ENCODE measurements at places on chromosomes 2 and 18.

DNA sequence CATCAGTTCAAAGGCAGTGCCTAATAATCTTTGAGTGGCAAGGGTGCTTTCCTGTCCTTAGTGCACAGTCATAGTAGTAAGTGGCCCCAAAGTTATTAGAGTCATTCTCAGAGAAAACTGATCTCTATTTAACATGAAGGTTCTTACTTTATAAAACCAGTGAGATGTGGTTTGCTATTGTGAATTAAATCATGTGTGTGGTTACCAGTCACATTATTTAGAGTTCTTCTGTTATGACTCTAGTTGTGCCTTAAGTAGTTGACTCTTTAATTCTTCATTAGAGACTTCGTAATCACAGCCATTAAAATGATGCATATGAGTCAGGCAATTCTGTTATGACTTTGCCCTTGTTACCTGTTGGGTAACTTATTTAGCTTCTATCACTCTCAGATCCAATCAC, 1392.9 kb upstream of the ACVR2A start:
- DNase-seq: no peak

DNA sequence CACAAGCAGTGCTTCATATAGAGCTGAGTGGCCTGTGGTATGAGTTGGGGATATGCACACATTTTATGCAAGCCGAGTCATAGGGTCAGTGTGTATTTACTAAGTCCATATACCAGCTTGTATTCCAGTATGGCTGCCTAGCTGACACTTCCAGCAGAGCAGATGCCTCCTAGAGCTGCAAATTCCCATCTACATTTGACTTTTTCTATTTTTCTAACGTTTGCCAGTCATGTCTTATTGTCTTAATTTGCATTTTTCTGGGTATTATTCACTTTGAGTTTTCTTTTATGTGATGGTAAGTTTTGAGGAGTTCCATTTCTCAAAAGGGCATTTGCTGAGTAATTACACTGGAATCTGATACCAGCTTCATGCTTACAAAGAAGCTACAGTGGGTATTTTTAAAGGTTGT, 334.5 kb upstream of the CDH2 start:
- no peak for DNase-seq

GRCh38 chr2:18110222-18110621, 231.8 kb downstream of the KCNS3 start:
- no peak for DNase-seq

DNA sequence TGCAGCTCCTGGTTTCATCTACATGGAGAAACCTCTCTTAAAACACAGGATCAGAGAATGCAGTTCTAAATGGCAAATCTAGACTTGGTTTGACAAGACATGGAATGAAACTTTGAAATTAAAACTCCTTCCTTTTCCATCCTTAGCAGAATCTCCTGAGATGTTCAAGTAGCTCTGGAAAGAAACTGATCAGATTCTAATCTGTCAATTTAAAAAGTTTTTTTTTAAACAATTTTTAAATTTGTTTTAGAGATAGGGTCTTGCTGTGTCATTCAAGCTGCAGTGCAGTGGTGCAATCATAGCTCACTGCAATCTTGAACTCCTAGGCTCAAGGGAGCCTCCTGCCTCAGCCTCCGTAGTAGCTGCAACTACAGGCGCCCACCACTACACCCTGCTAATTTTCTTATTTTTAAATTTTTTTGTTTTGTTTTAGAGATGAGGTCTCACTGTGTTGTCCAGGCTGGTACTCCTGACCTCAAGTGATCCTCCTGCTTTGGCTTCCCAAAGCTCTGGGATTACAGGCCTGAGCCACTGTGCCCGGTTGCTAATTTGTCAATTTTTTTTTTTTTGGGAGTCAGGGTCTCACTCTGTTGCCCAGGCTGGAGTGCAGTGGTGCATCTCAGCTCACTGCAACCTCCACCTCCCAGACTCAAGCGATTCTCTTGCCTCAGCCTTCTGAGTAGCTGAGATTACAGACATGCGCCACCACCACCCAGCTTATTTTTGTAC, 216.7 kb downstream of the TGIF1 start:
- DNase-seq: no peak

- DNase-seq: no peak
These were observed 37.4 kb upstream of the C1D start for GRCh38 chr2:68100189-68100588.

DNA sequence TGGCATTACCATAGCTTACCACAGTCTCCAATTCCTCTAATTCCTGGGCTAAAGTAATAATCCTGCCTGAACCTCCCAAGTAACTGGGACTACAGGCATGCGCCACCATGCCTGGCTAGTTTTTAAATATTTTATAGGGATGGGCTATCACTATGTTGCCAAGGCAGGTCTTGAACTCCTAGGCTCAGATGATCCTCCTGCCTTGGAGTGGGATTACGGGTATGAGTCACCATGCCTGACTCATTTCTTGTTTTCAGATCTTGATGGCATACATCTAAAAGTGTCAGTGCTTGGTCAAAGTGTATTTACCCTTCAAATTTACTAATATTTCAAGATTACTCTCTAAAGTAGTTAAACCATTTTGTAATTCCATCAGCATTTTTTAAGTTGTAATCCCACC, 9.4 kb upstream of the SOCS6 start:
- no peak for DNase-seq

GRCh38 chr2:152038441-152038958, 60.3 kb downstream of the CACNB4 start:
- DNase-seq: no peak

- no peak for DNase-seq
These were observed 97.9 kb upstream of the NOL4 start for GRCh38 chr18:34322365-34323289.

DNA sequence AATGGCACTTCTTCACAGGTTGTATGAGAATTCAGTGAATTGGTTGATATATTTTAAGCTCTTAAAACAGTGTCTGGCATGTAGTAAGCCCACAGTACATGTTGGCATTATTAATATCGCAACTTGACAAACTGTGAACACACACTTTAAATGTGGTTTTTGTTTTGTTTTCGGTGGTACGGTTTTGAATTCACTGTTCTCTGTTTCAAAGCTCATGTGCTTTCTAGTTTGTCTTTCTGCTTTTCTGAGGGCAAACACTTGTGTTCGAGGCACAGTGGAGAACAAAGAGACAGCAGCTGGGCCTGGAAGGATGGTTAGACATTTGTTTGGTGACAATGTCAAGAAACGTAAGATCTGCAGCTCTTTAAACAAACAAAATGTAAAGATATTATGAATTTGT, 276.5 kb upstream of the MC4R start:
- DNase-seq: no peak

GRCh38 chr2:118250463-118250862, 162.2 kb downstream of the INSIG2 start:
- no peak for DNase-seq

DNA sequence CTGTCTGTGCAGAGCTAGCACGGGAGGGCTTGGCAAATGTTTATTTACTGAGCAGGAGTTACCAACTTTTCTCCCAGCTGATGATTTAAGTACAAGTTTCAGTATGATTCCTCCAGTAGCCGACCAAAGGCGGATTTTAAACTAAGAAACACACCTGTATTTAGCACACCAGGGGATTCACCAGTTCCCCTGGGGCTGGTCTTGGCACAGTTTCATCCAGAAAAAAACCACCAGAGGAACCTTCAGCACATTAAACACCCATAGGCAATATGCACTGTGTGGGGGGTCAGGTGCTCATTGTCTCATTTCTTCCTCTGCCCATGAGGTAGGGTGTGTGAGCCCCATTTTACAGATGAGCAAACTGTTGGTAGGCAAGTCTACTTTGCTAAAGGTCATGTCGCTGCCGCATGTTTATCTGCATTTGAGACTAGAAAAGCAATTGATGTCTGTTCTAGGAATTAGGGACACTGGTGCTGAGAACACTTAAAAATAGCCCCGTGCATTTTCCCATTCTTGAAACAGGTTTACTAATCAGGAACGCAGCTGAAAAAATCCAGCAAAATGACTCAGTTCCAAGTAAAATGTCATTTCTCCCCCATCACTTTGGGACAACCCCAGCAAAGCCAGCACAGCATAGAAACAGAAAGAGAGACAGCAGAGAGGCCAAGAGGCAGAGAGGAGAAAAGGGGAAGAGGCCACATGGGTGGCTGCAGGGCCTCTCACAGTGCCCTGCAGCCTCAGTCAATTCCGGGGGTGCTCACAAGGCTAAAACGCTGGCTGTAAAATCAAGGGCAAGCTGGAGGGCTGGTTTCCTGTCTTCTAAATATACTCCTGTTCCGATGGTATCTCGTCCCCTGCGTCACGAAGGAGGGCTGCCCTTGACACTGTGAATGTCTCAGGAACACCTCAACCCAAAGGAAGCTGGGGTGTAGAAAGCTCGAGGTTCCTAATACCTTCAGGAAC, 166.8 kb upstream of the ID2 start:
- DNase-seq: peak; percentile 73

- DNase-seq: no peak
These were observed 228.5 kb downstream of the GLI2 start for GRCh38 chr2:120963997-120964705.

- no peak for DNase-seq
These were observed 491.2 kb upstream of the HS6ST1 start for GRCh38 chr2:128809880-128810279.

Data from natural killer cell treated with Interleukin-12 subunit alpha and Interleukin-12 subunit beta and Interleukin-15 and Interleukin-18, amount 100 ng/mL, for 72 hours (primary cell).